Brain (organoid and tissue), 16 donors: ENCODE measurements at places on chromosomes 12 and 14.

DNA sequence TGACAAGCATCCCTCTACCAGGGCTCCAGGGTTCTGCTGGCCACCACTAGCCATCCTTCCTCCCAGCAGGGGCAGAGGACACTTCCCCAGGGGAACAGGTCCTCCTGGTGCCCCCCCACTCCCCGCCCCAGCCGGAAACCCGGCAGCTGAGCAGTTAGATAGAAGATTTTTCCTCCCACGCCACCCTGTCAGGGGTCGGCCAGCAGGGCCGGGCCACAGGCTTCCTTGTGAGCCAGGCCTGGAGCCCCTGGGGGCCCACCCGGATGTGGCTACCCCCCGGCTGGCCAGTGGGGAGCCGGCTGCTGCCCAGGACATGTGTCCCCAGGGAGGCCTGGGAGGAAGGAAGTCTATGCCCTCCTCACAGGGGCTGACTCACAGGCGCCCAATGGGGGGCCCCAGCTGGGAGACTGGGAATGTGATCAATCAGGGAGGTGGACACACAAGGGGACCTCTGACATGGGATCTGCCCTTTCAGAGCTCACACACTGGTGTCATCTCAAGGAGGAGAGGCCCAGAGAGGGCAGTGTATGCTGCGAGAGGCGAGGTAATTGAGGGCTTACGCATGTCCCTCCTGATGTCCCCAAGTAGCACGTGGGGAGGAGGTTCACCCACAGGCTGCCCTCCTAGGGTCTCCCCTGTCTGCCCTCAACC lies 4.2 kb downstream of the SH2B3 start:
- no peak for DNase-seq

GRCh38 chr12:114700392-114701103 lies 16.6 kb upstream of the TBX3 start:
- no peak for DNase-seq

- peak; percentile 29 for DNase-seq
Measured at GRCh38 chr12:93844164-93844784, 167.1 kb downstream of the CRADD start.

GRCh38 chr12:7917392-7918267 lies 18.4 kb downstream of the SLC2A3 start:
- no peak for DNase-seq

DNA sequence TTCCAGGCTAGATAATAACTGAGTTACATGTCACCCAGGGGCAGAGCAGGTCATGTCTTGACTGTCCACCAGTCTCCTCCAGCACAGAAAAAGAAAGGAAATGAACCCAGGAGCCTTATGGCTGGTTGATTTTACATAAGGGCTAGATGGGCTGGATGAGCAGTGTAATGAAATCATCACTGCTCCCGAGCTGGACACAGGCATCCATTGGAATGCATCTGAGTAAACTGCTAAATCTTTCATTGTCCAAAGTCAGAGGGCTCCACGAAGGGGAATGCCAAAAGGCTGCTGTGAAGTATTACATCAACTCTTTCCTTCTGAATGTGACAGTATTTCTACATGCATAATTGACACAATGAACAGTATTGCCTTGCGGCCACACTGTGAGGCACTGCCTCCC lies 30.1 kb upstream of the TSPAN11 start:
- DNase-seq = peak; percentile 6
